Bladder microvascular endothelial cell (primary cell): ENCODE measurements at places on chromosomes 5 and 9. TPM values are rescaled to one million over a fixed set of nuclear protein-coding genes. Genes with fewer than 3 reads are reported as not detected.

The NKD2 gene
- 0.16 and 3.1 TPM in 2 replicates for total RNA-seq

The DDX4 gene
- not detected in 2 replicates for total RNA-seq

The SLC1A1 gene
- 4.7 and 5.1 TPM in 2 replicates for total RNA-seq

The PCDH1 gene
- total RNA-seq = 191 and 196 TPM in 2 replicates

The LRRTM2 gene
- 1.2 and 1.6 TPM in 2 replicates for total RNA-seq

The ADGRD2 gene
- total RNA-seq = under 0.01 TPM in 1 of 2 replicates, not detected in the other

The PHF24 gene
- not detected in 2 replicates for total RNA-seq

The KIAA0825 gene
- 0.97 and 1.3 TPM in 2 replicates for total RNA-seq

The MARCOL gene
- total RNA-seq = not detected in 2 replicates

The TMEM174 gene
- total RNA-seq = not detected in 2 replicates

The P4HA2 gene
- 45.5 and 104 TPM in 2 replicates for total RNA-seq

The RBM22 gene
- 14.2 and 27.4 TPM in 2 replicates for total RNA-seq

The DIPK1B gene
- total RNA-seq = 109 and 161 TPM in 2 replicates

The FCN2 gene
- not detected in 2 replicates for total RNA-seq

The GFI1B gene
- not detected in 2 replicates for total RNA-seq

The DNAJB5 gene
- 3.1 and 4.8 TPM in 2 replicates for total RNA-seq

The PLAC8L1 gene
- total RNA-seq = not detected in 2 replicates

The PCDHA12 gene
- under 0.01 TPM in 1 of 2 replicates, not detected in the other for total RNA-seq

The ZDHHC11B gene
- total RNA-seq = not detected in 2 replicates

The GABRA1 gene
- total RNA-seq = not detected in 2 replicates

The SLC36A3 gene
- total RNA-seq = not detected in 2 replicates

The FKTN gene
- total RNA-seq = 3.7 and 17.7 TPM in 2 replicates

The TNFSF8 gene
- total RNA-seq = not detected in 2 replicates

The DIAPH1 gene
- 43.5 and 77.2 TPM in 2 replicates for total RNA-seq

The RASEF gene
- total RNA-seq = 0.06 TPM in 1 of 2 replicates, not detected in the other

The AKNA gene
- 3.6 and 4.3 TPM in 2 replicates for total RNA-seq

The ANKRD34B gene
- not detected in 2 replicates for total RNA-seq

The FBP2 gene
- not detected in 2 replicates for total RNA-seq

The CORO2A gene
- 0.76 and 2.6 TPM in 2 replicates for total RNA-seq

The GARIN3 gene
- not detected in 2 replicates for total RNA-seq

The LTC4S gene
- 0.32 TPM in 1 of 2 replicates, not detected in the other for total RNA-seq

The CAVIN4 gene
- total RNA-seq = 0.97 and 4.6 TPM in 2 replicates

The SH3GL2 gene
- total RNA-seq = 0.06 TPM in 1 of 2 replicates, not detected in the other

The MSX2 gene
- 0.06 TPM in 1 of 2 replicates, not detected in the other for total RNA-seq

The NR5A1 gene
- total RNA-seq = not detected in 2 replicates

The ZFP2 gene
- 0.65 and 1.2 TPM in 2 replicates for total RNA-seq

The SPATA31C2 gene
- total RNA-seq = not detected in 2 replicates

The PCDHGC4 gene
- 0.49 and 2.8 TPM in 2 replicates for total RNA-seq

The FREM1 gene
- 0.16 TPM in 1 of 2 replicates, not detected in the other for total RNA-seq

The FOXE1 gene
- not detected in 2 replicates for total RNA-seq

The CCL27 gene
- total RNA-seq = 0.16 TPM in 1 of 2 replicates, not detected in the other

The ZNF879 gene
- 2.3 and 5.2 TPM in 2 replicates for total RNA-seq

The GADD45G gene
- 0.44 and 0.49 TPM in 2 replicates for total RNA-seq

The CCDC152 gene
- 0.06 and 0.16 TPM in 2 replicates for total RNA-seq

The FAM163B gene
- not detected in 2 replicates for total RNA-seq

The TAF11L5 gene
- not detected in 2 replicates for total RNA-seq

The CCDC192 gene
- not detected in 2 replicates for total RNA-seq

The TRAF1 gene
- 1.6 and 17.9 TPM in 2 replicates for total RNA-seq
